ENCODE measurements at places on chromosomes 16 and 17.

GRCh38 chr17:59764292-59764741 lies 56.9 kb downstream of the VMP1 start:
- no peak for DNase-seq

DNA sequence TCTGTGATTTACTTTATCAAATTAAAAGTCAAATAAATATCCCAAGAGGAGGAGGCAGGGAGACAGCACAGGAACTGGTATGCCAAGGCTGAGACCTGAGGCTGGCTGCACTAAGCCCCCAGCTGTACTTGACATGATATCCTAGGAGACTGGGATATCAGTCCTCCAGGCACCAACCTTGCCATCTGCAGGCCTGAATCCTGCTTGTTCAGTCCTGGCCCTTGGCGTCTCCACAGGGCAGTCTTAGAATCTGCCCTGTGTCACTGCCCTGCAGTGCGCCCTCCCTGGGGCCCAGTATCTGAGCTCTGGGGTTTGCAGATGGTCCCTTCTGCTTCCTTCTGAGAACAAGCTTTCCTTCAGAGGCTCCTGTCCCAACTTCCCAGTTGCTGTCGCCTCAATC lies 75.9 kb downstream of the HS3ST3A1 start:
- no peak for DNase-seq

GRCh38 chr16:56614549-56614991 lies 6.2 kb downstream of the MT2A start:
- no peak for DNase-seq

DNA sequence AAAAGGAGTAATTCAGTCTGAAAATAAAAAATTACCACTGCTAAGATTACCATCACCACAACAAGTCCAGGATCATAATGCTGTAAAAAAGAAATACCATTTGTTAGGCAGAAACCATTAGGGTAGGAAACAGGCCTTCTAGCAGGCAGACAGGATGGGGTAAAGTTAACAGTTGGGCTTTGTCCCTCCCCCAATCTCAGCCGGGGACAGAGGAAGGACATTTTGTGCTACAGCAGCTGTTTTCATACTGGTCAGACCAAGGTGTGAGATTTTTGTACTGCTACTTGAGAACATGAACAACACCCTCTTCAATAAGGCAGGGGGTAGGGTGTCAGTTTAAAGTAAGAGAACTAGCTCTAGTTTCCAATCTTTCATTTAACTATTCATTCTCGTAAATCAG lies 49.2 kb upstream of the ITGA2B start:
- DNase-seq = no peak

- DNase-seq = no peak
Measured at GRCh38 chr16:69012906-69013305, 92.5 kb upstream of the HAS3 start.

DNA sequence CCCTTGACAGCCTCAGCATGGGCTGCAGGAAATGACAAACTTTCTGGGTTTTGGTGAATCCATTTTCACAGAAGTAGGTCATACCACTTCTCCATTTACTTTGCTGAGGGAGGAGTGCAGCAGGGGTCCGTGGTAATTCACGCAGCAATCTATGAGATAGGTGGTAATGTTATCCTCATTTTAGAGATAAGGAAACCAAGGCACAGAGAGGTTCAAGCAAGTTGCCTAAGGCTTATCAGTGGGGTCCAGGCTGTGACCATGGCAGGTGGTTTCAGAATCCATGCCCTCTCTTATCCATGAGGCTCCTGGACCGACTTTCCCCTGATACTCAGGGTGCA lies 12.6 kb downstream of the TBX4 start:
- no peak for DNase-seq

GRCh38 chr17:82157046-82158035 lies 55.3 kb downstream of the CCDC57 start:
- DNase-seq = no peak

DNA sequence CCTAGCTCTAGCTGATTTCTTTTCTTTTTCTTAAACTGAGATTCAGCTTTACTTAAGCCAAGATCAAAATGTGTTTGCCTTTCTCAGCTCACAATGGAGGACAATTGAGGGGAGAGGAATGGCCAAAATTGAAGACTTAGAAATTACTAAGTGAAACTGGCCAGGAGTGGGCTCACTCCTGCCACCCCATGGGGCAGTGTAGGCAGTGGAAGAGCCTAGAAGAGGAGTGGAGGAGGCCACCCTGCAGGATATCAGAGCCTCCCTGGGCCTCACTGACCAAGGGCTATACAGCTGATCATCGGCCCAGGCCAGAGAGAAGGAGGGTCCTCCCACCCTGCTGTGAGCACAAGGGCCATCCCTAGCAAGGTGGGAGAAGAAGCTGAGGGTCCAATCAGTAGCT lies 119.8 kb downstream of the CCT6B start:
- no peak for DNase-seq

DNA sequence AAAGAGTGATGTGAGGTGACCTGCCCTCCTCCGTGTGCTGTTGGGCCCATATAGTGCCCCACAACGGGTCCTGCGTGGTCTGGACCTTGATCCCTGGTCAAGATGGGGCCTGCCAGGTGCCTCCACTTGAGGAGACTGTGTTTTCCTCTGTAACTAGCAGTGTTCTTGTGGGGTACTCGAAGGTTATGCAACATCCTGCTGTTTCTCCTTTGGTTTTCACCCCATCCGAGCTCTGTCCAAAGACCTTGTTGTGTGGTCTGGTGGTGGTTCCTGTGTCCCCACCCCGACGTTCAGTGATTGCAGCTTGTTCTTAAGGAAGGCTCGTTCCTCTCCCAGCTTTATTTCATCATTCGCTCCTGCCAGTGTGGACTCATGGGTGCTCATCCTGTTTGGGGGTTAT lies 38.7 kb upstream of the ZNF750 start:
- no peak for DNase-seq

GRCh38 chr17:15929941-15930340 lies 15.0 kb upstream of the ADORA2B start:
- no peak for DNase-seq

GRCh38 chr16:50992350-50993032 lies 158.6 kb downstream of the SALL1 start:
- no peak for DNase-seq

GRCh38 chr17:39174920-39175694 lies 9.1 kb upstream of the ARL5C start:
- DNase-seq = peak; percentile 55

DNA sequence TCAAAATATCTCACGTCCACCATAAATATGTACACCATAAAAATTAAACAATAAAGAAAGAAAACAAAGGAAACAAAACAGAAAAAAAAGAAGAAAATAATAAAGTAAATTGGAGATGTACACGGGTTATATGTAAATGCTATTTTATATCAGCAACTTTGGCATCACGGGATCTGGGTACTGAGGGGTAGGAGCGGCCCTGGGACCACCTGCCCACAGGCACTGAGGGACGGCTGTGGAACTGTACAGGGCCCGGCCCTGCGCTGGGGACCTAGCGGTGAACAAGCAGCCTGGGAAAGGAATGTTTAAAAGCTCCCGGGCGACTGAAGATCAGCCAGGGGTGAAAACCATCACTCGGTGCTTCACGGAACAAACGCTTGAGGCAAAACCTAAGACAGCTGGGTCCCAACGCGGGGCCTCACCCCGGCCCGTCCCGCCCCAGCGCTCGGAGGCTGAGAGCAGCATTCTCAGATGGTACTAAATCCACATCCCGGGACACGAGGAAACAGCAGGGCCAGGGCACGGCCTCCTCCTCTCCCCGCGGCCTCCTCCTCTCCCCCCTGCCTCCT lies 31.2 kb downstream of the NXN start:
- DNase-seq = no peak

DNA sequence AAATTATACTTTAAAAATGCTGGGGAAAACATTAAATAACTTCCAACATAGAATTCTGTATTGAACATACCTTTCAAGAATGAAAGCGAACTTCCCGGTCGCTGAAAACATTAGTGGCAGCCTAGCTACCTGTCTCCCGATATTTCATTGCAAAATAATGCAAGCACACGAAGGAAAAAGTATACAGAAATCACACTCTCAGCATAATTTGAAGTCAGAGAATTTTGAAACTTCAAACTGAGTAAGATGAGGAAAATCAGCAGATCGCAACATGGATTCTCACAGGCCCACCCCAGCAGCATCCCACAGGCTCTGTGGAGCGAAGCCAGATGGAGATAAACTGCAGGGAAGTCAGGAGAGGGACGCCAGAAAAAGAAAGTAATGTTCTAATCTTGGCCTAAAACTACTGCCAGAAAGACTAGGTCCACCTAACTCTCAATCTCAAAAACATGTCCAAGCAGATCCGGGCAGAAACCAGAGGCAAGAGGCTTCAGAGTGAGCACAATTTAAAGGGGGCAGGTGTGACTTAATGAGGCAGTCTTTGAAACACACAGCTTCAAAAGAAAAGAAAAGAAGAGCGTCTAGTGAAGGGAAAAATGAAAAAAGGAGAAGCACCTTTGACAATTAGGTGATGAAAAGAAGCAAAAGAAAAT lies 4.8 kb upstream of the GOSR1 start:
- DNase-seq = no peak

GRCh38 chr17:59439262-59439661 lies 107.8 kb downstream of the YPEL2 start:
- DNase-seq = no peak

DNA sequence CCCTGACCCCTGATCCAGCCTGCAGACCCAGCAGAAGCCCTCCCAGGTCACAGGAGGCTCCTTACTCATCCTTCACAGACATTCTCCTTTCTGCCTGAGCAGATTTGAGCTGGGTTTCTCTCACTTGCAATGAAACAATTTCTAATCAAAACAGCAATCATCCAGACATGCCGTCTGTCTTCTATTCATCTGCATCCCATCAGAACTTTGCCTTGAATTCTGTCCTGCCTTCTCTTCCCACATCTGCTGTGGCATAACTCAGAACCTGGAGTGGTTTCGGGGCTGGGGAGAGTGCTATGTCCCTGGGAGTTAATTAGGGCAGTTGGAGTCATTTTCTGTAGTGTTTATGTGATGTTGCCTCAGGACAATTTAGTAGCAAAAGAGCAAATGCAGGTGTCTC lies 278.6 kb downstream of the CBLN1 start:
- DNase-seq = no peak

DNA sequence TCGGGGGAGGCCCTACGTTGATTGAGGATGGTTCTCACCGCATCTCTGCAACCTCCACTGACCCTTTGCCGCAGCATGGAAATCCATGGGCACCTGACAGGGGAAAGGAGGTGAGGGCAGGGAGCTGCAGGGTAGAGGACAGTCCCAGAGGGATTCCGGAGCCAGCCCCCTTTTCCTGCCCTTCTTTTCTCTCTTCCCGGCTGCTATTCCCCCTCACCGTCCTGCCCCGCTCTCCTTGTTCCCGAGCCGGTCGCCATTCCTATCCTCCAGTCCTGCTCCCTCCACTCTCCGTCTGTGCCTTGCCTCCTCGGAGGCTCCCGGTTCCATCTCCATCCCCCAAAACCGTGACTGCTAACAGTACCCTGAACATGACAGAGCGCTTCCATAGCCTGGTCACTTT lies 4.8 kb downstream of the SPATA32 start:
- no peak for DNase-seq

- no peak for DNase-seq
Measured at GRCh38 chr17:81135505-81136278, 29.6 kb upstream of the PVALEF start.

DNA sequence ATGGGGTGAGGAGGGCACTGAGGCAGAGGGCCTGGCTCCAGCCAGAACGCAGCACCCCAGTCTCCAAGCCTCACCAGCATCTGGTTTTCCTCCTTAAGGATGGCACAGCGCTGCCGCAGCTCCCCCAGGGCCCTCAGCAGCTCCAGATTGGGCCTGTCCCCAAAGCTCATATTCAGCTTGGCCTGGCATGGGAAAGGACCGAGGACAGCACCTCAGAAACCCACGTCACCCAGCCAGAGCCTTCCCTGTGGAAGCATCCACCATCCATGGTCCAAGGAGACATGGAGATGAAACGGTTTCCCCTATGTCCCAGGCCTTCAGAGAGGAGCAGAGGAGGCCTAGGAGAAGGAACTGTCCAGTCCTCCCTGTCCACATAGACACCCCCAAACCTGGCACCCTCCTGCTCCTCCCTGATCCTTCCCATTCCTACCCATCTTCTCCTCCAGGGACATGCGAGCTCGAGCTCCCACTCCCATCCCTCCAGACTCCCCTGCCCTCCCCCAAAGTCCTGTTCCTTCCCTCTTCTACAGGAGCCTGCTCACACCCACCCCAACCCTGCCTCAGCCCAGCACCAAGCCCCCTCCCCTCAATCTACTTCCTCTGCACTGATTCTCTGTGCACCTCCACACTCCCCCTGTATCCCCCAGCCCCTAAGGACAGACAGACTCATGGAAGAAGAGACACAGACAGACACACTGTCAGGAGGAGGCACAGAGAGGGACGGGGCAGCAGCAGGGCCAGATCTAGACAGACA lies 1.8 kb downstream of the TSPOAP1 start:
- no peak for DNase-seq

Data from stimulated activated CD4-positive, alpha-beta T cell treated with anti-CD3 and anti-CD28 coated beads, Interleukin-1b, Interleukin-23, amount 100 ng/mL, for 1 hour (primary cell).